ENCODE measurements at places on chromosomes 2 and 18.

DNA sequence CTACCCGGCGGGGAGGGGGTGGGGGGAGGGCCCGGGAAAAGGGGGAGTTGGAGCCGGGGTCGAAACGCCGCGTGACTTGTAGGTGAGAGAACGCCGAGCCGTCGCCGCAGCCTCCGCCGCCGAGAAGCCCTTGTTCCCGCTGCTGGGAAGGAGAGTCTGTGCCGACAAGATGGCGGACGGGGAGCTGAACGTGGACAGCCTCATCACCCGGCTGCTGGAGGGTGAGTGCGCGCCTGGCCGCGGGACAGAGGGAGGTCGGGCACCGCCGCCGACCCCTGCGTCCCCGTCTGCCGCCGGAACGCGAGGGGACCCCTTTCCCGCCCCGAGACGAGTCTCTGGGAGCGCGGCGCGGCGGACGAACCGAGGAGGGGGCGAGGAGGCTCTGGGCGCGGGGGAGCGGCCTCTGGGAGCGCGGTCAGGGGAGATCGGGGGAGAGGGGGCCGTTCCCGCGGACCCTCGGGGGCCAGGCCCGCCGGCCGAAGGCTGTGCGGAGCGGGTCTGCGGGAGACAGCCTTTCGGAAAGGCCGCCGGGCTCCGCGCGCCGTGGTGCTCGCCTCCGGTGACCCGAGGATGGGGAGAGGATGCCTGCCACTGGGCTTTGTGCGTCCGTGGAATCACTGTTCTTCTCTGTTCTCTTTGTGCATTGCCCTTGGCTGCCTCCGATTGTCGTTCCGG lies 463 bp downstream of the PPP1CB start:
- peak; percentile 42 for DNase-seq

DNA sequence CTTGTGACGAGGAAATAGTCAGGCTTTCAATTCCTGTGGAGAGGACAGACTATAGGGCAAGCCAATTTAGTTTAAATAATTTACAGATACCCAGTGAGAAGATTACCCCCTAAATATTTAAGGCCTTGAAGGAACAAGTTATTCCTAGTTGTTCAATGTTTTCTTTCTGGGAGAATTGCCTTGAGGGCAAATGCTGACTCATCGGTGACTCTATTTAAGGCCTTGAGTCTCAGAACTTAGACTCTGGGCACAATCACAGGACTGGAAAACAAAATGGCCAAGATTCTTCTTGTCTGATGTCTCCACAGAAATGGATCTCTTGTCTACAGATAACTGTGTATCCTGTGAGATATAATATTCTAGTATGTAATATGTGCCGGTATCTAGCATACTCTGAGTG lies 467.1 kb downstream of the SUCLG1 start:
- DNase-seq: no peak

DNA sequence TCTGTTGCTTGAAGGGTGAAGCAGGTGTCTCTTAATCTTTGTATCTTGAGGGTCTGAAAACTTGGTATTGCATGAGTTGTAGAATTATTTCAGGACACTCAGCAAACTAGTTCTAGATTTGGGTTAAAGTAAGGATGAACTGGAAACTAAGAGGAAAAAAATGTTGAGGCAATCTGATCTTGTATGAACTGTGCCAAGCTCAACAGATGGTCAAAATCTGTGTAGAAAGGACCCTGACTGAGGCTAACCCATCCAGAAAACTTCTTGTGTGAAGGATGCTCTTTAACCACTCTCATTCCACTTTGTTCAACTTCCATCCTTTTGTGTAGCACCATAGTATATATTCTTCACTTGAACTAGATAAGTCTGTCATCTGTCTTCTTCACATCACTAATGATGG lies 861.7 kb downstream of the SLC4A3 start:
- DNase-seq: no peak

DNA sequence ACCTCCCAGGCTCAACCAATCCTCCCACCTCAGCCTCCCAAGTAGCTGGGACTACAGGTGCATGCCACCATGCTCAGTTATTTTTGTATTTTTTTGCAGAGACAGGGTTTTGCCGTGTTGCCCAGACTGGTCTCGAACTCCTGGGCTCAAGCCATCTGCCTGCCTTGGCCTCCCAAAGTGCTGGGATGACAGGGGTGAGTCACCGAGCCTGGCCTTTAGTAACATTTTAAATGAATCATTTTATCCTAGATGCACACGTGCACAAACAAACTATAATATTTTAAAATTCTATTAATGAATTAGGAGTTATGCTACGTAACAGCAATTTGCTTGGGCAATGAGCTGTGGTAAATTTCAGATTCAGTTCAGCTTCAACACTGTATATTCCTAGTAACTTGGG lies 862.5 kb upstream of the ID2 start:
- no peak for DNase-seq

GRCh38 chr2:241925821-241926441 lies 56.4 kb downstream of the RTP5 start:
- no peak for DNase-seq

DNA sequence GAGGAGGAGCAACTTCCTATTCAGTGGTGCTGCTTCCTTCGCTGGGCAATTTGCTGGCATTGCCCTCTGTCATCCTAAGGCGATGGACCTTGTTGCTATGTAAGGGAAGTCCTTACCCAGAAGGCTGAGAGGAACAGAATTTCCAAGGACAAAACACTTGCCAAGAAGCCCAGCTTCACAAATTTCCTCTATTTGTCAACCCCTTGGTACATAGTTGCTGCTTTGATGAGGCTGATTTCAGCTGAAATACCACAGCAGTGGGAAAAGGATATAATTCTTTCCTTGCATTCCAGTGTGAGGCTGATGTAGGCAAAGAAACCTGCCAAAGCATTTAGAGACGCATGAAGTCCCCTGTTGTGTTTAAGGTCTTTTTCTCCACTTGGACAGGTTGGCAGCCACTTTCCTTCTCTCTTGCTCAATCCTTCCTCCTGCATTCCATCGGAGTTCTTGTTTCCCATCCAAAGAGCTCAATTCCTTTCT lies 16.4 kb upstream of the ST3GAL5 start:
- no peak for DNase-seq

- no peak for DNase-seq
Observed at GRCh38 chr18:63241760-63242159, 77.8 kb downstream of the BCL2 start.

- no peak for DNase-seq
Observed at GRCh38 chr2:69062307-69062962, 49.5 kb downstream of the ANTXR1 start.

DNA sequence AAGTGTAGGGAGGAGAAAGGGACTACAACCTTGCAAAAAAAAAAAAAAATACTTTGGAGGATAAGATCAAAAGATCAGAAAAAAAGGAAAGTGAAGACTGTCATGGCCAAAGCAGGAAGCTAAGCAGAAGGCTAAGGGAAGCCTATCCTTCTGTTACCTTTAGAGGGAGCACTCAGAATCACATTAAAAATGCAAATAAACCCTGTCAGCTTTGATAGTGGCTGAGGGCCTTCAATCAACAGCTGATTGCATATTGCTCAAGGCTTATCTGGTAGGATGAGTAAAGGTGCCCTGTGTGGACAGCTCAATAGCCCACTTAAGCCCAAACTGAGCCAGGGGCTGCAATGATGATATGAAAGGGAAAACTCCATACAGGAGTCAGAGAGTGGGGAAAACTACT lies 1021.2 kb downstream of the LRP1B start:
- DNase-seq: no peak

GRCh38 chr2:144027593-144027992 lies 492.3 kb downstream of the ZEB2 start:
- no peak for DNase-seq

DNA sequence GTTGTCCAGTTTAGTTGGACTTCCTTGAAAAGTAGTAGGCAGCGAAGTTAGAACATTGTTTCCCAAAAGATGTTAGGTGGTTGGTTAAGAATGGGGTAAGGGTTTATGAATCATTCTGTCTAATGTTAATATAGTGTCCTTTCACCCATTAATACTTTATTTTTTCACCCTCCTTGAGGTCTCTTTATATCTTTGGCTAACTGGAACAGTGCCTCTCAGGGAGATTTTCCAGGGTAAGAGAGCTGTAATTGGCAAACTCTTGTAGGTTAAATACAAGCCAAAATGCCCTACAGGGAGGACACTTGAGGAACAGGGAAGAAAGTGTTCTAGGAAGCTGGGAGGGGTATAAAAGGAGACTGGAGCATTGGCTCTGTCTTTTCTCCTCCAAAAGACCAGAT lies 22.3 kb downstream of the C18orf63 start:
- no peak for DNase-seq

DNA sequence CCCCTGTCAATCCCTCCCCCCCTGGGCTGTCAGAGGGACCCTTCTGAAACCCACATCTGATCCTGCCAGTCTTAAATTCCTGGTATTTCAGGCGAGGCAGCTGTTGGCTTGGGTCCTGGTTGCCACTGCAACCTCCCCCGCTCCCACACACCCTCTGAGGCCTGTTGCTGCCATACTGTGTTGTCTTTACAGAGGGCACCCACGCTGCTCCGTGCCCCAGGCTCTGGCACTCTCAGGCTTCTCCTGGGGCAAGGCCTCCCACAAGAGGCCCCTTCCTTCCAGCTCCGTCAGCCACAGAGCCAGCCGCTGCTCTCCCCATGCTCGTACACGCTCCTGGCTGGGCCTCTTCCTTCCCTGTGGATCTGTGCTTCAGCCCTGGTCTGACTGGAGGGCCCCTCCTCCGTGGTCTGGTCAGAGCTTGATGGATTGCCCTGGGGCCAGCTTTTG lies 8.6 kb downstream of the CABLES1 start:
- DNase-seq: no peak

DNA sequence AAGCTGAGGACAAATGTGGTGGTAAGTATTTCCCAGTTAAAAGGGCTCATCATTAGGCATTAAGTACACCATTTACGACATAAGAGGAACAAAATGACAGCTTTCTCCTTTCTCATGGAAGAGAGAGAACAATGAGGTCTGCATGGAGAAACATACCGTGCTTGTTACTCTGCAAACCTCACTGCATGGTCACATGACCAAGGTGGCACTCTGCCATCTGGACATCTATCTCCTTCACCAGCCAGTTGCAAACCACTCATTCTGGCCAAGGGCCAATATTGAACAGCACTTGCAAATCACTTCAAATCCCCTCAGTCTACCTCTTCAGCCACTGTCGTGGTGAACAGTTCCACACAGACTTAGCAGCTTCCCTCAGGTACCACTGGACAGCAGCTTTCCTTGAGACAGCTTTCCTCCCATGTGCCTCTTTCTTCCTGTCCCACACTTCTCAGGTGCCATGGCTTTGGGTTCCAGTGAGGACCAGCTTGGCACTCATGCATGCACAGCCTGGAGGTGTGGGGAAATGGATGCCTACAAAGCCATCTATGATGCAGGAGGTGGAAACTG lies 29.5 kb upstream of the DPP4 start:
- DNase-seq: no peak

DNA sequence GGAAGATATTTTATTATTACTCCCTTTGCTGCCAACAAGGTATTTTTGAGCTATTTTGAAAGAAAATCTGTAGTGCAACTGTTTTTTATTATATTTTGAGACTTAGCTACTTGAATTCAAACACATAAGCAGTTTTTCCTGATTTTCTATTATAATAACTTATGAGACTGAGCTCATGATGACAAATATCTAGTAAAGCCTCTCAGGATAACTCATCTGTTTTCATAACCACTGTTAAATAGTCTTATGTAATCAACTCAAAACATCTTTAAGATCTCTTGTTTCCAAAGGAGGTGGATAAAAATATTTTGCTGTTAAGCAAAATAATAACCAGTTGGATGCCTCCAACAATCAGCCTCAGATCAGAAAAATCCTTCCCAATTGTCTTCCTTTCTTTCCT lies 21.9 kb upstream of the PPP1CB start:
- no peak for DNase-seq

- no peak for DNase-seq
Observed at GRCh38 chr2:163681745-163682144, 54.1 kb downstream of the FIGN start.

- no peak for DNase-seq
Observed at GRCh38 chr2:48319863-48320262, 210.1 kb upstream of the STON1 start.

GRCh38 chr18:42105394-42105793 lies 150.4 kb downstream of the PIK3C3 start:
- DNase-seq: no peak

- DNase-seq: no peak
Observed at GRCh38 chr2:189409647-189410046, 31.6 kb upstream of the WDR75 start.

DNA sequence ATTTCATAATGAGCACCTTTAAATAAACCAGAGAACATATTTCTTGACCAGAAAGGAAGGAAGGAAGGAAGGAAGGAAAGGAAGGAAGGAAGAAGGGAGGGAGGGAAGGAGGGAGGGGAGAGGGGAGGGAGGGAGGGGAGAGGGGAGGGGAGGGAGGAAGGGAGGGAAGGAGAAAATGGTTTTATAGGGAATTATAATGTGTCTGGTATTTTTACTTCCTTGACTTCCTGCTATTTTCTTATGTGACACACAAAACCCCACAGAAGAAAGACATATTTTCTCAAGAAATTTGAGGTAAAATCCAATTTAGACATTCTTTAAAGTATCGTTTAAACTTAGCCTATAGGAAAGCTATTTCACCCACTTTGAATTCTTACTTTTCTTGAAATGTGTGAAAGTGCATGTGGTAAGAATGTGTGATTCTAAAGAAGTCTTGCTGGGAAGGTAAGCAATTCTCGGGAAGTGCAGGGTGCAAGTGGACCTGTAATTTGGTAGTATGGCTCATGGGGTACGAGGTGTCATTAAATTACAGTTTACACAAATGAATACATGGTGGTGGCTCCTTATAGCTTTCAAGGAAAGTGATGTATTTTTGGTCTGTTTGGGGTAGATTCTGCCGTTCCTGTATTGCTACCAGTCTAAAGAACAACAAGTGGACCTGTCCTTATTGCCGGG lies 18.0 kb downstream of the RNF125 start:
- no peak for DNase-seq

DNA sequence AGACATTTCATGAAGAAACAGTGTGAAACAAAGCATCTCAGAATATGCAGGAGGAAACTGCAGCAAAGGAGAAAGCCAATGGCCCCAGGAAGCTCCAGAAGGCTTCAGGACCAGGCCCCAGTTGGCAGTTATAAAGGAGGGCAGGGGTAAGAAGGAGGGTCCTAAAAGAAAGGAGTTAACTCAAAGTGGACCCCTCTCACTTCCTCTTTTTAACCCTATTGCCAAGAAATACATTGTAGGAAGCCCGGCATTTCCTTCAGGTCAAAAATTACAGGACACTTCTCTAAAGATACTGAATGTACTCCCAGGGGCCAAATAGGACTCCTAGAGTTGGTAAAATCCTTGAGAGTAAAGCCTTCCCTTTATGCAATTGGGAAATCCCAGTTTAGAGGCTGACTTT lies 77.1 kb upstream of the TGFA start:
- DNase-seq: no peak

DNA sequence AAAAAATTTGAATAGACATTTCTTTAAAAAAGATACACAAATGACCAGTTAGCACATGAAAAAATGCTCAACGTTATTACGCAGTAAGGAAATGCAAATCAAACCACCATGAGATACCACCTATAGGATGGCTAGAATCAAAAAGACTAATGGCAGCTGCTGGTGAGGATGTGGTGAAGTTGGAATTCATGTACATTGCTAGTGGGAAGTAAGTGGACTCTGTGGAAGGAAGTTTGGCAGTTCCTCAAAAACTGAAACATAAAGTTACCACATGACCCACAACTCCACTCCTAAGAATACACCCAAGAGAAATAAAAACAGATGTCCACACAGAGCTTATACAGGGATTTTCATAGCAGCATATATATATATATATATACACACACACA lies 51.2 kb downstream of the MBP start:
- no peak for DNase-seq

All from stimulated activated CD4-positive, alpha-beta T cell treated with anti-CD3 and anti-CD28 coated beads, Interleukin-2, amount 100 ng/mL, for 24 hours (primary cell).